ENCODE measurements at places on chromosomes 12 and 14.

DNA sequence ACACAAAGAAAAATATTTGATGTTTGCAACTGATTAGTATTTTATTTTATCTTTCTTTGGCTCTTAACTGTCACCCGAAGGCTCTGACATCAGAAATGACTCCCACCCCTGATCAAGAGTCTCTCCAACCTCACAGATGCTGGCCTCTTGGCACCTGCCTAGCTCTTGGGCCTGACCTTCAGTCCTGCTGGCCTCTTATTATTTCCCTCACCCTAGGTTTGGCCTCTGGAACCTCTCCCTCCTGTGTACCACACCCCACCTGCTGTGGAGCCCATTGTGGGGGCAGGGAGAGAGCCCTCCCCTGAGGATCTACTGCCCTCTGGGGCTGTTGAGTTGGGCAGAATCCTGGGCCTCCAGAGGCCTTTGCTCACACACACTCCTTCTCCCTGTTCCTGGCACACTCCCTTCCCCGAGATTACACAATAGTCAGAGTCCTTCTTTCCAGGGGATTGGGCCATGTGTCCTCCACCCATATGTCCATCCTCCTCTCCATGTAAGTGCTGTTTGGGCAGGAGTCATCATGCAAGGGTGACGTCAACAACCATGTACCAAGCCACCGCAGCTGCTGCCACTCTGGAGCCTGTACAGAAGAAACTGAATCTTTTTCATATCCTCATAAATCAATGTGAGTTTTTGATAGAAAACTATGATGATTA is 124.3 kb downstream of the RASSF9 start:
- no peak for DNase-seq

DNA sequence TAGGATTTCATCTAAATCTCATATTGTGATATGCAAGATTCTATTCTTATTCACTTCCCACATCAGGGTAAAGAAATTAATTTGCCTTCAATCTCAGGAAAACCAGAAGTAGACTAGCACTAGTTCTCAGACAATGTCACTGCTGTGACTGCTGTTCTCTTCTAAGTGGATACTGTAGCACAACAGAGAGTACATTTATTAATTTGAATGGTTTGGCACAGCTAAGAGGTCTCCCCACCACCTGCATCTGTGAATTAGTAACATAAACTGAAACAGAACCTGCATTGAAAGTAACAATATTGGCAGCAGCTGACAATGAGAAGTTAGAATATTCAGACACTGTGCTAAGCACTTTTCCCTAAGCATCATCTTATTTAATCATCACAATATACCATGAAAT is 253.1 kb downstream of the PDZRN4 start:
- no peak for DNase-seq

- DNase-seq = no peak
Measured at GRCh38 chr12:11026118-11026517, 3.7 kb upstream of the TAS2R19 start.

DNA sequence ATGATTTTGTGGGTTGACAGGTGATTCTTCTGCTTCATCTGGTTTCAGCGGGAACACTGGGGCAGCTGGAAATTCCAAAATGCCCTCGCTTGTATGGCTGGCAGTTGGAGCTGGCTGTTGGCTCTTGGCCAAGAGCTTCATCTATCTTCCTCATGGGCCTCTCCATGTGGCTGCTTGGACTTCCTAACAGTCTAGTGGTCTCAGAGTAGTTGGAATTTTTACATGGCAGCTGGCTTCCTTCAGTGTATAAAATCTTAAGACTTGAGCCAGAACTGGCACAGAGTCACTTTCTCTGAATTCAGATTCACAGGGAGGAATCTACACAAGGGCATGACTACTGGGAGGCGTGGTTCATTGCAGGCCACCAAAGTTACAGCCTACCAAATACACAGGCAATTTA is 204.9 kb upstream of the RMST start:
- DNase-seq = no peak

- DNase-seq = no peak
Measured at GRCh38 chr12:114335607-114336006, 70.3 kb downstream of the TBX5 start.

- no peak for DNase-seq
Measured at GRCh38 chr12:60415351-60415750, 819.5 kb downstream of the SLC16A7 start.

GRCh38 chr12:121217063-121217462 is 7.1 kb downstream of the P2RX4 start:
- no peak for DNase-seq

GRCh38 chr14:32940711-32941667 is 2.3 kb downstream of the NPAS3 start:
- no peak for DNase-seq
